ENCODE measurements at places on chromosomes 6 and 20.
A peak's percentile ranks its signal among the peaks of the same experiment; 100 is the strongest.

DNA sequence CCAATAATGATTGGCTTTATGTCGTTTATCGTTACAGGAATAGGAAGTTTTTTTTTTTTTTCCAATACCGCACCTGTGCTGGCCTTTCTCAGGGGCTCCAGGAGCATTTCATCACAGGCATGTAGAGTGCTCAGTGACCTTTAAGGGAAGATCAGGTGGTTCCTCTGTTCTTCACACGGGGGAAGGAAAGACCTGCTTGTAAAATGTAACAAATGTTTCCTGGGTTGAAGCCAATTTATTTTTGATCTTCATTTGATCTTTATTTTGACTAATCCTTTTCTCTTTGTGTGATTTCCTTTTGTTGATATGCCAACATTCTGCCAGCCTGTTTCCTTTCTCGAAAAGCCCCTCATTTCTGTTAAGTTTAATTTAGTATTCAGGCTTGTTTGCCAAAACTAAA is 61.9 kb upstream of the HBS1L start:
- DNase-seq = no peak

DNA sequence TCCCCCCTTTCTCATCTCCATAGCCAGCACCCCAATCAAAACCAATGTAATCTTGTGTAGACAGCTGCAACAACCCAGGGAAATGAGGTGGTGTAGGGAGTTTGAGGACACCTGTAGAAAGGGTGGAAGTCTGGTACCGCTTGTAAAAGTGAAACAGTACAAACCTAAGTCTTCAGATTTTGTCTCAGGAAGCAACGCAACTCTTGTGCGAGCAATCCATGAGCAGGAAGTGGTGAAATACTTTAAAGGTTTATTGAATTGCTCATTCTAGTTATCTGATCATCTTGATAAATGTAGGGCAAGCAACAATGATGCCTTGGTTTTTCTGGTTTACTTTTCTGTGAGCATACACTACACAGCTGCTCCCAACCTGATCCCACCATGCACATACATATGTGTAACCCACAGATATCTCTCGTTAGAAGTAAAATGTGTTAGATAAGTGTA is 71.1 kb upstream of the THEMIS start:
- DNase-seq = peak; percentile 55

DNA sequence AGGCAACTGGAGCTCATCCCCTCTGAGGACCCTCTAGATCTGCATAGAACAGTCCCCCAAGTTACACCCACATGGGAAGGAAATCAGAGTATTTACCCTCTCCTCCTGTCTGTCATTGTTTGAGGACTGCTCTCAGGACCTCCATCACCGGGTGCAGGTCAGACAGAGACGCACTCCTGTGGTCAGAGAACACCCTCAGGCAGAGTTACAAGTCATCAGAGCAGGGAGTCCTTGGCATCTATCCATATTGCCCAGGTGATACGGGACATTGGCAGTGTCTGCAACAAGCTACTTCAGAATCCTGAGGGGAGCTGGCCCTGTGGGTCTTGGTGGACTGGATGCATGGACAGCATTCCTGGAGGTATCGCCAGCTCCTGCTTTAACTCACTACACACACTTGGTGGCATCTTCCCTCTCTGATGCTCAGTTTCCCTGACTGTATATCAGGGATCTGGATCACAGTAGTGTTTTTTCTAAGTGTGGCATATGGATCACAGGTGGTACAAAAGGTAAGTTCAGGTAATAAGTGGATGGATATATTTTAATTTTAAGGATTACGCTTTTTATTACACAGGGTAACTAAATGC is 15.1 kb upstream of the ISM1 start:
- no peak for DNase-seq

- no peak for DNase-seq
Observed at GRCh38 chr6:3835055-3835731, 14.0 kb upstream of the FAM50B start.

GRCh38 chr6:157075549-157076450 is 247.5 kb downstream of the TMEM242 start:
- no peak for DNase-seq

- DNase-seq = no peak
Observed at GRCh38 chr6:40037271-40037670, 103.0 kb upstream of the MOCS1 start.

- DNase-seq = peak; percentile 13
Observed at GRCh38 chr6:11050731-11051130, 6.6 kb upstream of the ELOVL2 start.

GRCh38 chr20:8461186-8461585 is 329.1 kb downstream of the PLCB1 start:
- no peak for DNase-seq

DNA sequence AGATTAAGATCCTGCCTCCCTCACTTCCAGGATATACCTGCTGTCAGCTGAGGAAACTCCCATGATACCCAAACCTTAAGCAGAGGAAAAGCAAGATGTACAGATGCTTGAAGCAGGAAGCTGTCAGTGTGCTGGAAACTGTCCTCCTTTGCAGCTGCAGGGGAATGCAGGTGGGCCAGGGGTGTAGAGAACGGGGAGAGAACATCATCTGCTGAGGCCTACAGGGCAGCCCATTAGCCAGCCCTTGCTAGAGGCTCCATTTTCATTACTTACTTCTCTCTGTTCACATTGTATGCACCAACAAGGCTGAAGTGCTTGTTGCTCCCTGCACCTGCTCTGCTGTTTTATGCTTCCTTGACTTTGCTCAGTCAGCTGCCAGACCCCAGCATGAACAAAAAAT is 119.1 kb downstream of the PRND start:
- no peak for DNase-seq

- no peak for DNase-seq
Observed at GRCh38 chr6:128319946-128320345, 200.5 kb downstream of the PTPRK start.

GRCh38 chr6:55668591-55668990 is 89.6 kb upstream of the HMGCLL1 start:
- DNase-seq = no peak

DNA sequence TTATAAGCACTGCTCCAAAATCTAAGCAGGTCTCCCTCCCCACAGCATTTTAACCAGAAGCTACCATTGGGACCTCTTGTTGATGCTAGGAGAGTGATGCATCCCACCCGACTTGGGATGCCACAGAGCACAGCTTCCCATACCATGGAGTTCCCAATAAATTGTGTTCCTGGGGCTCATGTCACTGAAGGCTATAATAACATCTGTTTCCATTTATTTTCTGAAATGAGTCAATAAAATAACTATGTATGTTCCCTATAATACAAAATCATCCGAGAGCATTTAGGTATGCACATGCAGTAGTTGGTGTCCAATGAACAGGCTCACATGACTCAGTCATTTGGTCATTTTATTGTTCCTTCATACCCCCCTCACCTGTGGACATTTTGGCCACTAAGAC is 204.2 kb downstream of the TBC1D7 start:
- DNase-seq = no peak

- DNase-seq = no peak
Observed at GRCh38 chr6:169019727-169020491, 233.7 kb downstream of the THBS2 start.

- DNase-seq = no peak
Observed at GRCh38 chr6:105313211-105313610, 89.7 kb downstream of the PREP start.

DNA sequence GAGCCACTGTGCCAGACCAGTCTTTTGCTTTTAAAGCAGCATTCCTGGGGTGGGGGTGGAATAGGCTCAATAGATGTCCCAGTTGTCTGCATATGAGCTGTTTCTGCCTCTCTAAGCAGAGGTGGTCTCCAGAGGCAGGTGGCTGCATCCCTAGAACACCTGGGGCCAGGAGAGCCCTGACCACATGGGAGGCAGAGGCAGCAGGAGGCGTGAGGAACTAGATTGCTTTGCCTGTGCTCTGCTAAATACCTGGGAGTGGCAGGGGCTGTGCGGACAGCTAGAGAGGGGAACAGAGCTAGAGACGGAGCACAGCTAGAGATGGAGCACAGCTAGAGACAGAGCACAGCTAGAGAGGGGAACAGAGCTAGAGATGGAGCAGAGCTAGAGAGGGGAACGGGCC is 29.1 kb upstream of the CLDN20 start:
- no peak for DNase-seq

- DNase-seq = peak; percentile 29
Observed at GRCh38 chr20:54284928-54285704, 77.2 kb downstream of the PFDN4 start.

DNA sequence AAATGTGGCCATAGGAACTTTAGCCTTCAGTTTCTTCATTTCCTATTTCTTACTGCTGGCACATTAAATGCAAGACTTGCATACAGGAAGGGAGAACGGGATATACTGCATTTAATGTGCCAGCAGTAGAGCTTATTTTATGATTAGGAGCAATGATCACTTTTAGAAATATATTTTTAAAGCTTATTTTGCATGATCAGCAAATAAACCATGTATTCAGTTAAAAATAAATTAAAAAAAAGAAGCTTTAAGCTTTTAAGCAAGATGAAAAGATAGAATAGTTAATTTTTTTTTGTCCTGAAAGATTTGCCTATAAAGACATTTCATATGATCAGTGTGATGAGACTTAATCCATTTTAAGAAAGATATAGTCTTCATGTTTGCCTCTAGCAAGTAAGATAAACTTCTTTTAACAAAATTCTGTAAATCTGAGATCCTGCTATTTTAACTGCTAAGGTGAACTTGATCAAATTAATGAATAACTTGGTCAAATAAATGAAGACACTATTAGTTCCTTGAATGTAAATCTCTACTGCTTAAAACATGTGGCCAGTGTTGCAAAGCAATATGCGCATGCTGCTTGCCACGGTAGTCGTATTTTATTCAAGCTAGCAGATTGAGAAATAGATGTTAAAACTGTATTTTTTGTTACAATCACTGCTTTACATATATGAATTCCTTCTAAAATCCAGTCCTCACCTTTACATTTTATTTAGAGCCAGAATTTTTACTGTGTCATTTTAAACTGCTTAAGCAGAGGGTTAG is 36.2 kb upstream of the HCRTR2 start:
- DNase-seq = no peak

- no peak for DNase-seq
Observed at GRCh38 chr6:40889137-40889832, 149.7 kb downstream of the UNC5CL start.

DNA sequence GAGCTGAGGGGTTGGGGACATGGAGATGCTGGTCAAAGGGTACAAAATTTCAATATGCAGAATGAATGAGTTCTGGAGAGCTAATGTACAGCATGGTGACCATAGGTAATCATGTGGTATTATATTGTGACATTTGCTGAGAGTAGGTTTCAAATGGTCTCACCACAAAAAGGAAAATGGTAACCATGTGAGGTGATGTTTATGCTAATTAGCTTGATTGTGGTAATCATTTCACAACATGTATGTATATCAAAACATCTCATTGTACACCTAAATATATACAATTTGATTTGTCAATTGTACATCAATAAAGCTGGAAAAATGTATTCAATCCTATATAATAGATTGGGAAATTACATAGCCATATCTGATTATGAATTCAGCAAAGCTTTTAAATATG is 29.5 kb upstream of the TMEM14A start:
- no peak for DNase-seq

DNA sequence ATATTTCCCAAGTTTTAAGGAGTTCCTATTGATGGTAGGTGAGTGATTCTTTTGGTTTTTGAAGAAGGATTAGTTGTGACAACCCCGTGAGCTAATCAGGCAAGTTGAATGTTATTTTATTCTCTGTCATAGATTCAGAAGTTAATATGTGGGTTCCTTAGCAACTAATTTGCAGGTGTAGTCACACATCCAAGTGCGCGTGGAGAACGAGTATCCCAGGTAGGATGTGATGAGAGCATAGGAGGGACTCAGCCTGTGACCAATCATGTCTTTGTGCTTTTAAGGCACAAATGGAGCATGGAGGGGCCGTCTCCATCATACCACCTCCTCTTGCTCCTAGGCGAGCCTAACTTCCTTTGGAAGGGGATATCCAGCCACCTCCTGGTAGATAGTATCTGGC is 41.1 kb downstream of the PPP1R14C start:
- DNase-seq = no peak

DNA sequence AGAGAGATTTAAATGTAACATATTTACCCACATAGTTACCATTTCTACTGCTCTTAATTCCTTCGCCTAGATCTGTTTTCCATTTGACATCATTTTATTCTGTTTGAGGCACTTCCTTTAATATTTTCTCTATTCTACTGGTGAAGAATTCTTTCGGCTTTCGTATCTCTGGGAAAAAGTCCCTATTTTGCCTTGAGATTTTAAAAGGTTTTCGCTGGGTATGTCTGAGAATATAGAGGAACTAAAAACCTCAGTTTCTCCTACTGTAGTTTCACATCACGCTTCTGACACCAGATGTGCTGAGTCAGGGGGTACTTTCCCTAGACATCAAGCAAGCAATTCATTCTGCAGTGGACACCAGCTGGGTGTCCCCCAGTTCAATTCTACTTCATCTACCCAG is 61.7 kb downstream of the E2F3 start:
- DNase-seq = no peak

- DNase-seq = no peak
Observed at GRCh38 chr6:162026031-162026430, 701.5 kb downstream of the PRKN start.

DNA sequence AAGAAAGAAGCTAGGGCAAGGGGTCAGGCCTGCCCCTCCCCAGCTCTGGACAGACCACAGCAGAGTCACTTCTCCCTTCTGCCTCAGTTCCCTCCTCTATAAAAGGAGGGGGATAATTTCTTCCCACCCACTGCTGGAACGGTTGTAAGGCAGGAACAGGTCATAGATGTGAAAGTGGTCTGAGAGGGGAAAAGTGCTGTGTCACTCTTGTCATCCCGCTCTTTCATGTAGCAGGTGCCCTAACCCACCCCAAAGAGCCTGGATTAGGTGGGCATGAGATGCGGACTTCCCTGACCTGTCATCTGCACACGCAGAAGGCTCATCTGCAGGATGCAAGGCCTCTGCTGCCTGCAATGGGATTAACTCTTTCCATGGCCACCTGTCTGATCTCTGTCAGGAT is 218.2 kb upstream of the LRFN2 start:
- DNase-seq = no peak

DNA sequence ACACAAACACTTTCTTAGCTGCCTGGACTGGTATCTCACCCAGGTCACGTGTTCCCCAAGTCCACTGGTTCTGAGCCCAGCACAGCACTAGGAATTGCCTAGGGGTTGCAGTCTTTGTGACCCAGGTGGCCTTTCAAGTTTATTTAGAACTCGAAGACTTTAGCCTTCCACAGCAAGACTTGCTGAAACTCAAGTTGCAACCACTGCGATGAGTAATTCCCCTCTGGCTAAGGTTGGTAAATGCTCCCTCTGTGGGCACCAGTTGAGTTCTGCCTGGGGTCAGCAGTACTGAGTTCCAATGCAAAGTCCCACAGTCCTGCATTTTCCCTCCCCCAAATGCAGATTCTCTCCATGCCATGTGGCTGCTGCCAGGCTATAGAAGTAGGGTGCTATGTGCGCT is 77.6 kb upstream of the MOCS1 start:
- DNase-seq = no peak

DNA sequence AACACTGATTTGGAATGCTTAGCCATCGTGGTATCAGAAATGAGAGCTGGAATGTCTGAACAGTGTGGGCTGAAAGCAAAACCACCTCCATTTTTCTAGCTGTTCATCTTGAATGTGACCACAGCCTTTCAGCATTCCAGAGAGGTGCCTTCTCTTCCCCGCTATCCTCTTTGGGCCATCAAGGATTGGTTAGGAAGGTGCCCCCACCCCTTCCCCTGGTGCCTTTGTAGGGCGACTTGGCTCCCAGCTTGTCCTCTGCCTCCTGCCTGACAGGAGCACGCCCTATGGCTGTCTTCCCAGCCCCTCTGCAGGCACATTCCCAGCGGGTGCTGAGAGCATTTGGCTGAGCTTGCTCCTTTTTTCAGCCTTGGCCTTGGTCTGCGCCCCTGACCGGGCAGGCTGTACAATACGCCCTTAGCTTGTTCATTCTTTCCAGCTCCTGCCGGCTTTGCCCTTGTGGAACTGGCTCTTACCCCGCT is 97.5 kb downstream of the ARMC2 start:
- no peak for DNase-seq
